Hematopoietic multipotent progenitor cell treated with erythropoietin and hydrocortisone succinate and interleukin-3 and kit ligand, for 6 days (in vitro differentiated cells): ENCODE measurements at places on chromosomes 4 and X.
A peak's percentile ranks its signal among the peaks of the same experiment; 100 is the strongest.

- peak; percentile 51 for DNase-seq
These were observed 18.9 kb downstream of the LAMP2 start for GRCh38 chrX:120450163-120450562.

- no peak for DNase-seq
These were observed 557.3 kb upstream of the TENM3 start for GRCh38 chr4:181685911-181686310.

DNA sequence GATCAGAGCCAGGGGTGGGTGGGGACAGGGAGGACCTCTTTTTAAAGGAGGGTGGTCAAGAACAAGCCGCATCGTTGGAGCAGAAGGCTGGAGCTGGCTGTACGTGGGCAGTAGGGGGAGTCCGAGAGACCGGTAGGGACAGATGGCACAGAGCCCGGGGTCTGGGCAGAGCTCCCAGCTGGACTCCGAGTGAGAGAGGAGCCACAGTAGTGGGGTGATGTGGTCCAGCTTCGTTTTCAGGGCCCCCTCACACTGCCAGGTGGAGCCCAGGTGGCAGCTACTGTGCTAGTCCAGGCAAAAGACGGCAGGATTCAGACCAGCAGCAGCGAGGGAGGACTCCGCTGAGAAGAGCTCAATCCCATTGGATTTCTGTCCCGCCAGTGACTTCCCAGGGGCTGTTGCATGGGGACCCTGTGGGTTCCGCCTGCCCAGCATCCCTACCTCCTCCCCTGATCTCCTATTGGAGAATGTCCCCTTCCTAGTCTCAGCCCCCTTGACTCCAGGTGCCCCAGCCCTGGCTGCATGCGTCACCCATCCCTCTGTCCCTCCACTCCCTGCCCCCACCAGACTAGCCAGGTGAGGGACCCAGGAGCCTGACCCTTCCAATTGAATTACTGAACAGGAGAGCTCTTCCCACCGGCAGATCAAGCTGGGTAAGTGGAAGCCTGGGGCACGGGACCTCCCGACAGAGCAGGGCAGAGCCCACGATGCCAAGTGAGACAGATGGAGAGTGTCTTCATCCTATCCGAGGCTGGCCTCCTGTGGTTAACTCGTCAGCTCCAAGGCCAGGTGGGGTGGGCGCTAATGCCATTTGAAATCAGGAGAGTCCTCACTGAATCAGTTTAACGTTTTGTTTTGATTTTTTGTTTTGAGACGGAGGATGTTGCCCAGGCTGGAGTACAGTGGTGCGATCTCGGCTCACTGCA, 2.9 kb downstream of the ARHGAP4 start:
- peak; percentile 62 for DNase-seq

DNA sequence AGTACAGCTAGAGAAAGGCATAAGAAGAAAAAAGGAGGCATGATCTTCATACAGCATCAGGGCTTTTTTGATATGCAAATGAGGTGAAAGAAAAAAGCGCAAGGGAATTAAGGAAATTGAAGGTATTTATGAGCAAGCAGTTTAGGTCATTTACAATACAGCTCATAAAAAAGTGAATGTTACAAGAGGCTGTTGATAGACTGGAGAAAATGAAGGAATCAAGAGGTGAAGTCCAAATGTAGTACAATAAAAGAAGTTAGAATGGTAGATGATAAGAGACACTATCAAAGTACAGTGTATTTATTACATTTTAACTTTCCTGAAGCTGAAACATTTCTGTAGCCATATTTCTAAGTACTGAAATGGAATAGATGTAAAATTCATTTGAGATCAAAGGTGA, 1349.5 kb downstream of the ADGRL3 start:
- no peak for DNase-seq

DNA sequence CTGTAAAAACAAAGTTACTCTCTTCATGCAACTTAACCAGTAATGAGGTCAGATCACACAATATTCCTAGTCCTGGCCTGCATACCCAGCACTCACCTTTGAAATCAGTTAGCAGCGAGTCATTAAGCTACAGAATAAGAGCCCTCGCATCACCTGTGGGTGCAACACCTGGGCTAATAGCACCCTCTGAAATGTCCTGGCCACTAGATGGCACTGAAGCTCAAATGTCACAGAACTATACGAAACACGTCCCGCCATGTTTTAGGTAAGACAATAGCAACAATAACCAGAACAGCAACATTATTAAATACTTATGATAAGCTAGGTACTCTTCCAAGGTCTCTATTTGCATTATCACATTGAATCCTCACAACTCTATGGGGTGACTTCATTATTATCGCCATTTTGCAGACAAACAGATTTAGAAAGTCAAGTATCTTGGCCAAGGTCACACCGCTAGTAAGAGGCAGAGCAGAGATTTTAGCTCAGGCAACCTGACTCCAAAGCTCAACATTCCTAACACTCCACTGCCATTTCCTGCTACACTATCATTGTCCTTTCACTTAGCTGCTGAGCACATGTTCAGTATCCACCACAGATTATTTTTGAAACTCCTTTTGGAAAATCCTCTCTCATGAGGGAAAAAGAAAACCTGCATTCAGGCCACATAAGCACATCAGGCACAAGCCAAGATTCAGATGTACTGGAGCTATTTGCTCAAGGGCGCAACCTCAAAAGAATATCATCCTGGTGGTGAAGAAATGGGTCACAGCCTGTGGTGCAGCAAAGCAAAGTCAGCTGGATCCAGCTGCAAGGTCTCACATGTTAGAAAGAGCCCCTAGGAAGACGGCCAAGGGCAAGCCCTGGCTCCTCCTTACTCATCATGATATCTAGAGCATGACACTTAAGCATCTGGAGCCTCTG, 59.5 kb upstream of the KDR start:
- DNase-seq, result peak; percentile 32

DNA sequence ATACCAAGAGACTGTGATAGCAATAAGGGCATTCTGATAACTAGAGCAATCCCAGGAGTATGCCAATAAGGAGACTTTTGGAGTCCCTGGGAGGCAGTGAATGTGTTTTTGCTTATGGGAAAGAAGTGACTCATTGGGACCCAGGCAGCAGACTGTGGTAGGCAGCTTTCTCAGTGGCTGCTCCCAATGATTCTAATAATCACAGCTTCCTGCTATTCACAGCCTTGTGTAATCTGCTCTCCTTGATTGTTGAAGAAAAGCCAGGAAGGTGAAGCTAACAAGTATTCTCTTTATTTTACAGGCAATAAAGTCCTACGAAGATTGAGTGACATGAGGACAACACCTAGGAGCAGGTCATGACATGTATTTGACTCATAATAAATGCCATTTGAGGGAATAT, 70.3 kb upstream of the DDX60 start:
- no peak for DNase-seq

- DNase-seq, result no peak
These were observed 17.2 kb downstream of the ASB11 start for GRCh38 chrX:15298201-15298600.
